ENCODE measurements at places on chromosomes 1 and 21.

GRCh38 chr1:209768354-209768774, 12.5 kb downstream of the TRAF3IP3 start:
- DNase-seq = no peak

GRCh38 chr1:235023711-235024439, 104.8 kb downstream of the TOMM20 start:
- DNase-seq = no peak

DNA sequence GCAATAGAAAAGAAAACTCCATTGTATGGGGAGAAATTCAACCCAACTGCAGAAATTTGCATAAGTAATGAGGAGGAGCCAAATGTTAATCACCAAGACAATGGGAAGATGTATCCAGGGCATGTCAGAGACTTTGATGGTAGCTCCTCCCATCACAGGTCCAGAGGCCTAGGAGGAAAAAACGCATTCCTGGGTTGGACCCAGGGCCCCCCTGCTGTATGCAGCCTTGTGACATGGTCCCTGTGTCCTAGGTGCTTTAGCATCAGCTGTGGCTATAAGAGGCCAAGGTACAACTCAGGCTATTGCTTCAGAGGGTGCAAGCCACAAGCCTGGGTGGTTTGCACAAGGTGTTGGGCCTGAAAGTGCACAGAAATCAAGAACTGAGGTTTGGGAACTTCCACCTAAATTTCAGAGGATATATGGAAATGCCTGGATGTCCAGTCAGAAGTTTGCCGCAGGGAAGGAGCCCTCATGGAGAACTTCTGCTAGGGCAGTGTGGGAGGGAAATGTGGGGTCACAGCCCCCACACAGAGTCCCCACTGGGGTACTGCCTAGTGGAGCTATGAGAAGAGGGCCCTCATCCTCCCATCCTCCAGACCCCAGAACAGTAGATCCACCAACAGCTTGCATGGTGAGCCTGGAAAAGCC, 162.3 kb downstream of the TGFB2 start:
- DNase-seq = no peak

DNA sequence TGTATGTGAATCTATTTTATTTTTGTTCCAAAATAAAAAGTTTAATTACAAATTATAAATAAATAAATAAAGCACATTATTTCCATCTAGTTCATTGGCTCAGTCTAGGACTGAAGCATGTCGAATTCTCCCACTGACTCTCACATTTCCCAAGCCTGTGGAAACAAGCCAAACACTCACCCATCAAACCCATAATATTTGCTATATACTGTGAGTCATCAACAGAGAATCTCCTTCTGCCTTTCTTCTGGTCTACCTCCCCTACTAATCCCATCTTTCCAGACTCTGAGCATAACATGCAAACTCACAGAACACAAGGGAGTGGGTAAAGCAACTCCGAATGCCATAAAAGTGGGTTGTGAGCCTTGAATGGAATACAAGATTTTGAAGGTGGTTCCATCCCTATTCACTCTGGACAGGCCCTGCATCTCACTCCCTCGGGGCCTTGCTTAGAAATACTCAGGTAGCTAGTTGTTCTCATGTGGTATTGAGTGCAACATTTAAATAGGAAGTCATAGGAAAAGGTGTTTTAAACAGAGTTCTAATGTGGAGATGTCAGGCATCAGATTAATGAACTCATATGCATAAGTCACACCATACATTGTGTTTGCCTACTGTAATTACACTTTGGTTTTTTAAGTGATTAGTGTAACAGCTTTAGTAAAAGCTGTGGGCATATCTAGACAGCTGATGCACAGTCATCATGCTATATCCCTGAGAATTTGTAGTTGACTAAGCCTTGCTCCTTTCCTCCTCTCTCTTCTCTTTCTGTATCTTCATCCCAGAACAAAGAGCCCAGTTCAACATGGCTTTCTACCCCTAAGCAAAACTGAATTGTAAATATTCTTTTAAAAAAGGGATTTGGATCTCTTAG, 47.0 kb downstream of the F5 start:
- no peak for DNase-seq

- no peak for DNase-seq
These were observed 207.2 kb upstream of the NFIA start for GRCh38 chr1:60875138-60875537.

- DNase-seq = no peak
These were observed 258.2 kb upstream of the FOXD3 start for GRCh38 chr1:63064135-63064534.

GRCh38 chr1:230322421-230322756, 103.7 kb downstream of the PGBD5 start:
- DNase-seq = no peak

- DNase-seq = no peak
These were observed 5.5 kb downstream of the INAVA start for GRCh38 chr1:200899954-200900867.

DNA sequence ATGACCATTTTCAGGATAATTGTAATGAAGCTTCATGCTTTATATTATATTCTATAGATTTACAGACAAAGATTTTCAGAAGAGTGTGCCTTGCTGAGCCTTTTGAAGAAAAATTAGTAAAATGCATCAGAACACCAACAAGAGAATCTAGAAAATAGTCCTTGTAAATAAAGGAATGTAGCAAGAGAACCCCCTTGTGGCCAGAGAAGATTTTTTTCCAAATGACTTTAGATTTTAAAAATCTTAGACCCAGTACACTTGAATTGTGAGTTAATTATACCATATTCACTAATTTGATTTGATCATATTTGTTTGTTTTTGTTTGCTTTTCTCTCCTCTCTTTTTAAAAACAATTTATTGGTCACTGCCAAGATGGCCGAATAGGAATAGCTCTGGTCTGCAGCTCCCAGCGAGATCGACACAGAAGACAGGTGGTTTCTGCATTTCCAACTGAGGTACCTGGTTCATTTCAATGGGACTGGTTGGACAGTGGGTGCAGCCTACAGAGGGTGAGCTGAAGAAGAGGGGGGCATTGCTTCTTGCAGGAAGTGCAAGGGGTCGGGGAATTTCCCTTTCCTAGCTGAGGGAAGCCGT, 12.8 kb upstream of the IFI44L start:
- DNase-seq = no peak

DNA sequence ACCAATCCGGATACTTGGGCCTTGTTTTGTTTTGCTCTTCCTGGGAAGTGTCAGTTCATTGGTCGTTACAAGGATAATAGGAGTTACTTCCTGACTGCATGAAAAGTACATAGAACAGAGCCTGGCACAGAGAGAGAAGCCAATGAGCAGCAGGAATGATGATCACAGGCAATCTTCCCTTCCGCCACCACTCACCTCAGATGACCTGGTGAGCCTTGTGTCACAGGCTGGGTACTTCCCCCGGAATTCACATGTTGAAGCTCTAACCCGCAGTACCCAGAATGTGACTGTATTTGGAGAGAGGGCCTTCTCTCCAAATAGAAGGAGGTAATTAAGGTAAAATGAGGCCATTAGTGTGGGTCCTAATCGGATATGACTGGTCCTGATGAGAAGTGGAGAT, 18.8 kb upstream of the GPR137B start:
- no peak for DNase-seq

- DNase-seq = no peak
These were observed 119.8 kb downstream of the RGS21 start for GRCh38 chr1:192436441-192437078.

Measured in NCI-H1436 treated with DMSO at 0.1 percent for 48 hours (cell line).